ENCODE measurements at places on chromosomes 1 and 21.

- no peak for DNase-seq
These were observed 353.7 kb upstream of the ESRRG start for GRCh38 chr1:217076902-217077301.

DNA sequence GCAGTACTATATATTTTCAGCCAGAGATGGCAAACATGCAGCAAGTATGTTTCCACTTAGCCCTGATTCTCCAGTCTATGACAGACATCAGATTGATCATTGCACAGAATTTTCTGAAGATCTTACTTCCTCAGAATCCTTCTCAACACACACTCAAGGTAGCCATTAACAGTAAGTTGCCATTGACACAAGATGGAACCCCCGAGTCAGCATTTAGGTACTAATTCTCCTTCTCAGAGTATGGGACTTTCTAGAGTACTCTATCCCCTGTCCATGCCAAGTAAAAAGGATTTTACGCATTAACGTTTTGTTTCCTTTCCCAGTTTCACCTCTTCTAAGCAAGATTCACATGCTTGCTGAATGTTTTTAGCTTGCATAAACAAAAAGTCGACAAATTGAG lies 63.5 kb downstream of the SGIP1 start:
- DNase-seq: no peak

GRCh38 chr1:160168609-160169369 lies 17.4 kb downstream of the ATP1A4 start:
- DNase-seq: no peak

DNA sequence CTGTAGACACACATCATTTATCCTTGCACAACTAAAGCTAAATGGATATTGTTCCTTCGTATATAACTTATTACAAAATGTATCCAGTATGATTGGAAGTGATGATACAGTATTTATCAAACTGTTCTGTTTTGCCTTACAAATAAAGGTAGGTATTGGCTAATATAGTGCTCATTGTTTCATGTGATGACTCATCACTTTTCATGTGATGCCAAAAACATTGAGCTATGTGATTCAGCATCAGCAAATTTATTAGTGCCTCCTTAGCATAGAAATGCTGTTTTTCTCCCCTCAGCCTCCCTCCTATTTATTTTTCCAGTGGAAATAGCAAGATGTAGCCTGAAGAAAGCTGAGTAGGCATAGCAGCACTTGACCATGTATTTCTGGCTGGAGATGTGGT lies 228.6 kb upstream of the LYPLAL1 start:
- DNase-seq: no peak

DNA sequence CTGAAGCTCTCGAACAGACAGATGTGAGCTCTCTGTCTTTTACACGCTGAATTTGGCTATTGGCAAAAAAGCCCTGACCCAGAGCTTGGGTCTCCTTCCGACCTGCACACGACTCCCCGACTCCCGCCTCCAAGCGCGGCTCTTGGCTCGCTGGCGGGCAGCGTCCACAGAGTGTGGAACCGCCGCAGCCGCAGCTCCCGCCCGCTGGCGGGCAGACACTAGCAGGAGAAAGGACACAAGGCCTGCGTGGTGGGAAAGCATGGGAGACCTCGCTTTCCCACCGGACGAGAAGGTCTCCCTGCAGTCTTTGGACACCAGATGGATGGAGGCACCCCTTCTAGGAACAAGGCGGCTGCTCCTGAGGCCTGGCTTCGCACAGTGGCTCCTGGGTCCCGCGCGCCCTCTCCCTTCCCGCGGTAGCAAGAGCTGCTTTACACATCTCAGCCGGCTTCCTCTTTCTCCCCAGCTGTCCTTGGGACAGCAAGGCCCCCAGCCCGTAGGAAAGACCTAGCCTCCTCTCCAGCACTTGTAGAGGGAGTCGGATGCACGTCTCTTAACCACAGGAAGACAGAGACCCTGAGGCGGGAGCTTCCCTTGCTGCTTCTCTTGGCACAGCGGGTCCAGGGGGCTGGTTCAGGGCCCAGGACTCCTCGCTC lies 92.1 kb downstream of the PRKAB2 start:
- no peak for DNase-seq

DNA sequence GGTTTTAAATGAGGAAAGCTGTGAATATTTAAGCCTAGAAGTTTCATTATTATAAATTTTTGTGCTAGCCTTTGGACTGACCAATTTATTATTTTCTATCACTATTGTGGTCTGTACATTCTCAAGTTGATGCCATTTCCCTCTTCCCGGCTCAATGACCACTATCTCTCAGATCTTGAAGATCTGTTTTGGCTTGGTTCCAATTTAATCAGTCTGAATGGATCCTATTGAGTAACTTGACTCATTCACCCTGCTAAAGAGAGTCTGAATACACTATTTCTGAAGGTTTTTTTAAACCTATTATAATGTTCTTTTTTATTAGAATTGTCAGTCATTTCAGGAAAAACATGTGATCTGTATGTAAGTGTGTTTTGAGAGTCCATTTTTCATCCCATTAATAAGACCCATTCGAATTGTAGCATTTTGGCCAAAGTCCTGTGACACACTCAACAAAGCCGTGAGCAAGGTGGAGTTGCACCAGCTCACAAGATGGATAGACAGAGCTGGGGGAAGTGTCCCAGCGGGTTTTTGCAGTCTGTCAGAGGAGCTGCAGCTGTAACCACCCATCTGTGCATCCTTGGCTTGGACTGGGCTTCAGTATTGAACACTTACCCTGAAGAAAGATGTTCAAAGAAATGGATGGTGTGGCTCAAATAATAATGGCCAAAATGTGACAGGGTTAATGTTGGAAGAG lies 145.6 kb downstream of the NFIA start:
- no peak for DNase-seq

DNA sequence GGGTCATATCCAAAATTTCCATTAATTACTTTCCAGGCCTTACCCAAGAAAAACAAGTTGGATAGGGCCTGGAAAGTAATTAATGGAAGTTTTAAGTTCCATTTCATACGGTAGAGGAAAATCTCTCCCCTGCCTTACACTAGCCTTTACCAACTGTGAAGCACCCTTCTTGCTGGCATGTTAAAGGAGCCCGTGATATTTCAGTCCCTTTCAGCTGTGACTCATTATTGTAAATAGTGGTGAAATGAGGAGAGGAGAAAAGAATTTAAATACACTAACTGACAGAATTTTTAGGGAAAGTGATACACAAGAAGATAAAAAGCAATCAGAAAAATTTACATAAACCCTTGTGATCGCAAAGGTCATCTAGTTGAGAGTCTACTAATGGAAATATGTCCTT lies 20.3 kb upstream of the KAZN start:
- no peak for DNase-seq

GRCh38 chr1:230867101-230867902 lies 1.0 kb downstream of the C1orf198 start:
- no peak for DNase-seq

- no peak for DNase-seq
These were observed 335.4 kb downstream of the RRAGC start for GRCh38 chr1:38524025-38524641.

- DNase-seq: no peak
These were observed 352 bp downstream of the MEX3A start for GRCh38 chr1:156081917-156082308.

DNA sequence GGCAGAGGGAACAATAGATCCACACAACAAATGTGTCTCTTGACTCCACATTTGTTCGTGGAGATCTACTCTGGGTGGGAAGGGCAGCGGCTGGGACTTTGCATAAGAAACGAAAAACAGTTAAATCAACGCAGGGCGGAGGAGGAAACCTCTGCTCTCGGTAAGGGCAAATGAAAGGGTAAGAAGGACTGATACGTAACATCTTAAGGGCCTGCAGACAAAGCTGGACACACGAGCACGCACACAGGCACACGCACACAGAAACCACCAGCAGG lies 57.3 kb downstream of the MRPL37 start:
- DNase-seq: no peak

DNA sequence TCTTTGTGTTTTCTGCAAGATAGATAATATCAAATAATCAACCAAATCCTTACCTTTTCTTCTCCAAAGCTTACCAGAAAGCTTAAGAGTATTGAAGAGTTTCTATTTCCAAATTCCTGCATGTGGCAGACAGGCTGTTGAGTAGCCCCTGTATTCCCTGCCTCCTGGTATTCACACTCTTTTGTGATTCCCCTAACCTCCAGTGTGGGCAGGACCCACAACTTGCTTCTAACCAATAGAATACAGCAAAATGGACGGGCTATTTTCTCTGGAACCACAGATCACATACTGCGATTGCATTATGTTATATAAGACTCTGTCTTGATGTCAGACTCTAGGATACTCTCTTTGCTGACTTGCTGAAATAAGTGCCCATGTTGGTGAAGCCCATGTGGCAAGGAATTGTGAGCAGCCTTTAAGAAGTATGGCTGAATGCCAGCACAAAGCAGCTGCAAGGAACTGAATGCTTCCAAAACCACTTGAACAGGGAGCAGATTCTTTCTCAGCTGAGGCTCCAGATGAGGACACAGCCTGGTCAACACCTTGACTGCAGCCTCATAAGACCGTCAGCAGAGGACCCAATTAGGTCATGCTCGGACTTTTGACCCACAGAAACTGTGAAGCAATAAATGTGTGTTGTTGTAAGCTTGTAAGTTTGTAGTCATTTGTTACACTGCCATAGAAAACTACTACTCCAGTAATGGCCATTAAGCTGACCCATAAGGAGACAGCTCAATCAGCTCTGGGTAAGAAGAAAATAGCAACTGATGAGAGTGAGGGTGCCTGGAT lies 47.9 kb upstream of the PLXNA2 start:
- no peak for DNase-seq

DNA sequence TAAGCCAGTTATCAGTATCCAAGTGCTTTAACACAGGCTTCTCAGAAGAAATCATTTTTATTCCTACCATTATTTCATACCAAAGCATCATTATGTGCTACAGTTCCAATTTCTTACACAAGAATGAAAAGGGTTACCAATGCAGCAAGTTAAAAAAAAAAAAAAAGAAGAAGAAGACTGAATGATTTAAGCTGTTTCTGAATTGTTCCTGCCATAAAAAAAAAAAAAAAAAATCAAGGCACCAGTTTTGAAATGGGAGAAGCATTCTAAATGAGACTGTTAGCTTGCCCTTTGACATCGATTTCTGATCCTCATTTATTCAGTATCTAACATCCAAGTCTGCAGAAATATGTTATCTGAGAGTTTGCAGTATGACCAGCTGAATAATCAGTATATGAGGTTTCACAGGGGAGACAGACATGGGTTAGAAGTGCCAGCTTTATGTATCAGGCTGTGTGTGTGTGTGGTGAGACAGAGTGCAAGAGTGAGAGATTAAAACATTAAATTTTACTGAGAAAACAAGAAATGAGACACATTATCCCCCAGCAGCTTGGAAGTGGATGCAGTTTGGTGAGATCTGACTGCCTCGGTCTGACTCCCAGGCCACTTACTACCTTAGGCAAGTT lies 105.8 kb downstream of the COLGALT2 start:
- no peak for DNase-seq

- no peak for DNase-seq
These were observed 1.5 kb downstream of the ZNF684 start for GRCh38 chr1:40532844-40533424.

GRCh38 chr1:42999308-42999707 lies 40.6 kb upstream of the SLC2A1 start:
- DNase-seq: no peak

DNA sequence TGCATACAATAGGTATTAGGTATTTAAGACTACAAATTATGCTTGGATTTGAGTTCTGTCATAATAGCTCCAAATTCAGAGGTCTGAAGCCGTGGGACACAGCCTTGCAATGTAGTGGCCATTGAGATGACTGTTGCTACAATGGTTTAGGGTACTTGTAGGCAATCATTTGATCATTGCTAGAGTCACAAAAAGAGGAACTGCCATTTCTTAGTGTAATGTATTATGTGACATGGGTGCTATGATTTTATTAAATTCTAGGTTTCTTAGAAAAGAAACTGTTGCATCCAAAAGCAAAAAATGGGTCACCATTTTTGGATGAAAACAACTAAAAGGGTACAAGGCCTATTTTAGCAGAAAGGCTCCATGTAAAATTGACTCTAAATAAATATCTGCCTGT lies 129.9 kb upstream of the ZNF644 start:
- DNase-seq: no peak

GRCh38 chr1:12181568-12181967 lies 14.8 kb downstream of the TNFRSF1B start:
- DNase-seq: no peak

GRCh38 chr21:44995343-44995941 lies 55.6 kb downstream of the SLX9 start:
- DNase-seq: no peak

All from AG04450 (cell line).